HFFc6 (cell line): ENCODE measurements at places on chromosomes 7 and 10. TPM values are rescaled to one million over a fixed set of nuclear protein-coding genes. Genes with fewer than 3 reads are reported as not detected.

DNA sequence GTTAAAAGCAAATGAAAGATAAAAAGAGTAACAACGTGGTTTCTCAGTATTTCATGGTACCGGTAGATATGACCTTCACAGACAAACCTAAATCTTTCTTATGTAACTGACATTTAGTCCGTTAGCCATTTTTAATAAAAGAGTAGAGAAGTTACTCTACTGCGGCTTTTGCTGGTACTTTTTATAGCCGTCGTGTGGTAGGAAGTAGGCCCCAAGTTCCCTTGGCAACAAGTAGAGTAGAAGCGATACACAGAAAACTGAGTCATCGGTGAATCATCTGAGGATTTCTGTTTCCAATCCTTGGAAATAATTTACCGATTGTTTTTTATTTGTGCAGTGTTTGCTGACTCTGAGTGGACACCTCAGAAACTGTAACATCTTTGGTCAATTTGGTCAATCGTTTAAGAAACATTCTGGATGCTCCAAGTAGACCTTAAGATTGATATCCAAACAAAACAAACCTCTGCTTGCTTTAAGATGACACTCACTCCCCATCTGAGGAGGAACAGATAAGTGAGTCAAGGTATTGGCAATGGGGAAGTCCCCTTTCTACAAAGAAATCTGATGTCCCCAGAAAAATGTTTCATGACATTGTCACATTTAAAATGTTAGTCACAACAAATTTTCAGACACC is 63.9 kb upstream of the AHR start:
- H3K27me3 ChIP-seq, result peaks cover 5% of the 10 kb centered on the region; the same call in 1 of the 2 replicates
- H3K36me3 ChIP-seq, result no peaks in the 10 kb centered on the region
- peak overlapping the region; percentile 69 for H3K4me3 ChIP-seq
- peak overlapping the region; percentile 99 for H3K27ac ChIP-seq

GRCh38 chr7:145729691-145730090 is 386.9 kb upstream of the CNTNAP2 start:
- DNase-seq, result no peak
- H3K36me3 ChIP-seq, result no peaks in the 10 kb centered on the region
- no peaks in the 10 kb centered on the region for H3K27me3 ChIP-seq
- no peaks in the 10 kb centered on the region for H3K4me1 ChIP-seq

CCDC7 gene
- total RNA-seq, result 3.6 to 4.0 TPM (median 3.9 TPM) in 3 replicates

- DNase-seq, result no peak
- no peak overlapping the region for H3K4me3 ChIP-seq
- peaks cover 6% of the 10 kb centered on the region; the same call in 1 of the 2 replicates for H3K4me1 ChIP-seq
- H3K27ac ChIP-seq, result no peak overlapping the region
- H3K27me3 ChIP-seq, result peaks cover 2% of the 10 kb centered on the region; the same call in 1 of the 2 replicates
Measured at GRCh38 chr7:78345979-78346378, 547.4 kb downstream of the PHTF2 start.

- H3K36me3 ChIP-seq, result no peaks in the 10 kb centered on the region
- peak; percentile 73 for DNase-seq
- H3K4me1 ChIP-seq, result peaks cover 34% of the 10 kb centered on the region
- H3K27me3 ChIP-seq, result peaks cover 2% of the 10 kb centered on the region
- H3K4me3 ChIP-seq, result peak overlapping the region; percentile 80
Measured at GRCh38 chr10:110535958-110536891, 31.3 kb upstream of the SMC3 start.

GRCh38 chr7:102974366-102975236 is 61.8 kb downstream of the LRRC17 start:
- no peaks in the 10 kb centered on the region; the same call in 1 of the 2 replicates for H3K27me3 ChIP-seq
- H3K4me1 ChIP-seq, result peaks cover 24% of the 10 kb centered on the region
- H3K4me3 ChIP-seq, result no peak overlapping the region
- DNase-seq, result no peak
- H3K36me3 ChIP-seq, result peaks cover 12% of the 10 kb centered on the region
